Bladder microvascular endothelial cell (primary cell): ENCODE measurements at places on chromosomes 4 and X. TPM values are rescaled to one million over a fixed set of nuclear protein-coding genes. Genes with fewer than 3 reads are reported as not detected.

The SERPINA7 gene
- total RNA-seq, result not detected in 2 replicates

The ATOH1 gene
- not detected in 2 replicates for total RNA-seq

The MTNR1A gene
- total RNA-seq, result under 0.01 TPM in 1 of 2 replicates, not detected in the other

The RHOXF2 gene
- total RNA-seq, result not detected in 2 replicates
